Activated CD4-positive, alpha-beta T cell treated with anti-CD3 and anti-CD28 coated beads, Interleukin-2, amount 50 U/mL, for 48 hours (primary cell): ENCODE measurements at places on chromosomes 5 and 9.

- DNase-seq, result no peak
Observed at GRCh38 chr5:86374611-86375010, 243.1 kb upstream of the COX7C start.

- DNase-seq, result no peak
Observed at GRCh38 chr5:32369542-32370155, 56.9 kb upstream of the MTMR12 start.

DNA sequence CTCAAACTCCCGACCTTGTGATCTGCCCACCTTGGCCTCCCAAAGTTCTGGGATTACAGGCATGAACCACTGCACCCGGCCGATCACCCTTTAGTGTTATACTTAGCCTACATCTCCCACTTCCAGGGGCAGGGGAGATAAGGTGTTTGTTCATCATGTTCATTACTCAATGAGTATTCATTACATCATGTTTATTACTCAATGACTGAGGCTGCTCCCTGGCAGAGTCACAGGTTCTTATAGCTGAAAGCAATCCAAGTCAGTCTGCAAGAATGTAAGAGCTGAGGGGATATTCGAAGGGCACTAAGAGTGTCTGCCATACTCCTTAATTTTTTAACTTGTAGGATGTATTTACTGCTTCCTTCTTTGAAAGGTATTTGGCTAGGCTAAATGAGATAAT lies 214.2 kb downstream of the SPATA31D1 start:
- DNase-seq, result no peak

- no peak for DNase-seq
Observed at GRCh38 chr5:91379246-91379913, 3.7 kb downstream of the ARRDC3 start.

- DNase-seq, result no peak
Observed at GRCh38 chr5:95591490-95591901, 28.4 kb upstream of the GPR150 start.
